Hypothalamus (tissue), 51 donors: ENCODE measurements at places on chromosomes 6 and 20.

DNA sequence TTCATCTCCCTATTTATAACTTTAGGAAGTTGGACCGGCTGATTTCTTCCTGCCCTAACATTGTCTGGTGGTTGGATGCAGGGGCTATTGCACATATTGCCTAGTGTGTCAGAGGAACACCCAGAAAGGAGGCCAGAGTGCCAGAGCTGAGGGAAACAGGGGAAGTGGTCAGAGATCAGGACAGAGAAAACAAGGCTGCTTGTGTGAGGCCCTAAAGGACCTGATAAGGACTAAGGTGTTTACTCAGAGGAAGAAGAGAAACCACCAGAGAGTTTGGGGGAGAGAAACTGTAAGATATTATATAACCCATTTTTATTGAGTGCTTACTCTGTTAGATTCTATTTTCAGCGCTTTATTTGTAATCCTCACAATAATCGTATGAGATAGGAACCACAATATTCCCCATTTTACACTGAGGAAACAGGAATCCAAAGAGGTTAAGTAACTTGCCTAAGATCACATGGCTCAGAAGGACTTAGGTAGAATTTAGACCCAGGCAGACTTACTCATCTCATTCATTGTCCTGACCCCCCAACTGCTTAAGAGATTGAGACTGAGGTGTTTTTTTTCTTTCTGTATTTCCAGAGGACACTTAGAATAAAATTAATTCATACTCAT is 54.0 kb upstream of the REV3L start:
- DNase-seq, result no peak

GRCh38 chr6:163671355-163671754 is 256.8 kb downstream of the QKI start:
- no peak for DNase-seq

DNA sequence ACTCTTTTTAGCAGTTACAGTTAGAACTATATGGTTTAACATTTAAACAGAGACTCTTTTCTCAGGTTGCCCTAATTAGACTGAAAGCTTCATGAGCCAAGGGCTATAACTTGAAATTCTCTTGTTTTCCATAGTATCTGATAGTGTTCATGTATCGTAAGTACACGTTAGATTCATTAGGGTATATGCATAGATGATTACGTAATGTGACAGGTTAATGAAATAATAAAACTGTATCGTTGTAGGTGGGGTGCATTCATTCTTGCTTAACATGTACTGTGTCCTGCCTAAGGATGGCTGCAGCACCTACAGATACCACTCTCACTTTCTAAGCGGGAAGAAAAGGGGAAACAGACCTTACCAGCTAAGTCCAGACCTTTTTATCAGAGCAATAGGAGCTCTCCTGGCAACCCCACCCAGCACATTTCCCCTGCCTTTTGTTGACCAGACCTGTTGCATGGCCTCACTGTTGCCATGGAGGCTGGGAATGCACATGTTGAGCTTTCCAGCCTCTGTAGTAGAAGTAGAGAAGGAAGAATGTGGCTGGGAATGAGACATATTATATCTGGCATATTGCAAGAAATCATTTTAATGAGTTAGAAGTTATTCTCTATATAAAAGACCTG is 83.0 kb downstream of the MAP3K4 start:
- no peak for DNase-seq

DNA sequence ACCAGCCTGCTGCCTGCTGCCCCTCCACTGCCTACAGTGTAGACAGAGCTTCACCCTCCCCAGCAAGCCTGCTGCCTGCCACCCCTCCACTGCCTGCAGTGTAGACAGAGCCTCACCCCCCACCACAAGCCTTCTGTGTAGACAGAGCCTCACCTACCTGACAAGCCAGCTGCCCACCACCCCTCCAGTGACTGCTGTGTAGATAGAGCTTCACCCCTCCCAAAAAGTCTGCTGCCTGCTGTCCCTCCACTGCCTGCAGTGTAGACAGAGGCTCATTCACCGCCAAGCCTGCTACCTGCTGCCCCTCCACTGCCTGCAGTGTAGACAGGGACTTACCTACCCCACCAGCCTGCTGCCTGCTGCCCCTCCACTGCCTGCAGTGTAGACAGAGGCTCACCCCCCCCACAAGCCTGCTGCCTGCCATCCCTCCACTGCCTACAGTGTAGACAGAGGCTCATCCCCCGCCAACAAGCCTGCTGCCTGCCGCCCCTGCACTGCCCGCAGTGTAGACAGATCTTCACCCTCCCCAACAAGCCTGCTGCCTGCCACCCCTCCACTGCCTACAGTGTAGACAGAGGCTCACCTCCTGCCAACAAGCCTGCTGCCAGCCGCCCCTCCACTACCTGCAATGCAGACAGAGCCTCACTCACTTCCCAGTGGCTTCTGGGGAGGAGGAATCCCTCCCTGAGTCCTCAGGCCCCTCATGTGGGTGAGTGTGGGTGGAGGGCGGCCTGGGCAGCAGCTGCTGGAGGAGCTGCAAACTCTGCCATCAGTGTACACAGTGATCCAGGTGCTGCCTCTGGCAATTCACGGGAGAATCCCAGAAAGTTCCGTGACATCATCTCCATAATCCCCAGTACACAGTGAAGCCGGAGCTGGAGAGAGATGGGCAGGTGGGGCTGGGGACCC is 140.9 kb downstream of the DLL1 start:
- no peak for DNase-seq

DNA sequence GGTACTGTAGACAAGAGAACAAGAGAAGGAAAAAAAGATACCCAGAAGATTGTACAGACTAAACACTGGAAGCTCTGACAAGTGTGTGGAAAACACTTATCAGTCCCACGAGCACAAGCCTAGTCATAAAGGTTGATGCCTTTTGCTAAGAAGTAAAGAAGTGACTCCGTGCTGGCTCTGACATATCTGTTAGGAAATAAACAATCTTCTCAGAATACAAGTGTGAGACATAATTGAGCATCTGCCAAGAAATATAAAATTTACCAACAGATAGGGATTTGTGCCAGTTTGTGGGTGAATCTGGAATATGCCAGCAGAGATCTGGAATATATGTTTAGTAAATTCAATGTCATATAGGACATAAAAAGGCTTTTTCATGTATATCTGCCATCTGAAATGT is 258.7 kb upstream of the RNF217 start:
- no peak for DNase-seq
